ENCODE measurements at places on chromosomes 6 and 20.

DNA sequence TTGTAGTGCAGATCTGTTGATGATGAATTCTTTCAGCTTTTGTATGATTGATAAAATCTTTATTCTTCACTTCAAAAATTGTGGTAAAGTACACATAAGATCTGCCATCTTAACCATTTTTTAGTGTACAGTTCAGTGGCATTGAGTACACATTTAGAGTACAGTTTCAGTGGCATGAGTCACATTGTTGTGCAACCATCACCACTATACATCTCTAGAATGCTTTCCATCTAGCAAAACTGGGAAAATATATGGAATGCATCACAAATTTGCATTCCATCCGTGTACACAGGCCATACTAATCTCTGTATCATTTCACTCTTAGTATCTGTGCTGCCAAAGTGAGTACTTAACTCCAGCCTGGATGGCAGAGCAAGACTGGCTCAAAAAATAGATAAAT, 28.7 kb downstream of the SIRPD start:
- DNase-seq = no peak

DNA sequence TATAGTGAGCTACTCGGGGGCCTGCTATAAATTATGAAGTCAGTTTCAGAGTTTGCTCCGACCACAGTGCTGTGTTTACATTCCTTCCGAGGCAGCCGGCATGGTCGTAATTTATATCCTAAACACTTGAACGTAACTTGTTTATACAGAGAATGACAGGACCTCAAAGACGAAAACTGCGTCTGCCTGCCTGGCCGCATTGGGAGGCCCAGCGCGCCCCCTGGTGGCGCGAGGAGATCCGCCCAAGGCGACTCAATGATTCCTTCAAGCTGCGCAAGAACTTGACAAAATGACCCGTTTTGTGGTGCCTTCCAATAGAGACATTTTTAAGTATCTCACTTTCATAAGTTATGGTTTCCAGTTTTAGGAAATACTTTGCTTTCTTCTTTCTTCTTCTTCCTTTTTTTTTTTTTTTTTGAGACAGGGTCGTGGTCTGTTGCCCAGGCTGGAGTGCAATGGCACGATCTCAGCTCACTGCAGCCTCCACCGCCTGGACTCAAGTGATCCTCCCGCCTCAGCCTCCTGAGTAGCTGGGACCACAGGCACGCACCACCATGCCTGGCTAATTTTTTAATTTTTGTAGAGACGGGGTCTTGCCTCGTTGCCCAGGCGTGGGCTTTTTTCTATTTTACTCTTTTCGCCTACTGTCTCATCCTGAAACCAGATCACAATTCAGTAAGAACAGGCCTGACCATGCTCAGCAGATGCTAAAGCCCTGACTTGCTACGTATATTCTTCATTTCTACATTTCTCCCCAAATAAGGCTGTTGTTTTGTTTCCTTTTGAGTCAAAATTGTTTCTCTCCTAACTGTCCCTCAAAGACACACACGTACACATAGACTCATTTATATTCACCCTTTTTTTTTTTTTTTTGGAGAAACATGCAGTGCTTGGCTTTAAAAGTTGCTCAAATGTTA, 7.8 kb downstream of the FOXF2 start:
- DNase-seq = peak; percentile 66

DNA sequence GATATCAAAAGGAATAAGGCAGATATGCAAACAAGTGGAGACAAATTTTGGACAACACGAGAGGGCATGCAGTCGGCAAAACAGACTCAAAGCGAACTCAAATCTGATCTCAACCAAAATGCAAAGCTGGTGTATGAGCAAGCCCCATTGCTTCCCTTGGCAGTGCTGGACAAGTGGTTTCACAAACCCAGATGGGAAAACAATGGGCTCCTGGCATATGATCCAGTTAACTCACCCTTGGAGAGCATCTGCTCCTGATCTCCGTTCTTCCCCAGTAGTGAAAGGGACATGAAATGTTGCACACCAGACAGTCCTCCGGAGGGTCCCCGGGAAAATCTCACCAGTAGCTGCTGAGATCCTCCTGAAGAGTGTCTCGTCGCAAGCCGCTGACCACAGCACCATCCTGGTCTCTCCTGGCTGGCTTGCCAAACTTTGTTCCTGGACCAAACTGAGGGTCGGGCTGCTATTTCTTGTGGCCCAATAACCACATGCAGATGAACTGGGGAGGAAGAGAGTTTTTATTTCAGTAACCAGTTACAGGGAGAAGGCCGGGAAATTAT, 84.3 kb upstream of the THBS2 start:
- DNase-seq = no peak

DNA sequence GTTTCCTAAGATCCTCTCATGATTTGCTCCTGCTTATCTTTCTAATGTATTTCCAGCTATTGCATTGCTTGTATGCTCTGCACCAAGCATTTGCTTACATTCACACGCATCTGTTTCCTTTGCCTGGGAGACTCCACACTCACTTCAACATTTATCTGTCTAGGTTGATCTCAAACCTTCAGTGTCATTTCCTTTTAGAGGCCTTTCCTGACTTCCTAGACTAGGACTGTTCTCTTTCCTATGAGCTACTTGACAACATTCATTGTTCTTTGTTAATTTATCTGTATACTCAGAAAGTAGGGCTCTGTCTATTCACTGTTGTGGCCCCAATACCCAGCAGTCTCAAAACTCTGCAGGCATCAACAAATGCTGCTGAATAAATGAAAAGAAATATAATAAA, 84.4 kb downstream of the WASF1 start:
- no peak for DNase-seq

Measured in prostate gland (tissue), 2 donors.